PC-3 (cell line): ENCODE measurements at places on chromosomes 11 and 22.

DNA sequence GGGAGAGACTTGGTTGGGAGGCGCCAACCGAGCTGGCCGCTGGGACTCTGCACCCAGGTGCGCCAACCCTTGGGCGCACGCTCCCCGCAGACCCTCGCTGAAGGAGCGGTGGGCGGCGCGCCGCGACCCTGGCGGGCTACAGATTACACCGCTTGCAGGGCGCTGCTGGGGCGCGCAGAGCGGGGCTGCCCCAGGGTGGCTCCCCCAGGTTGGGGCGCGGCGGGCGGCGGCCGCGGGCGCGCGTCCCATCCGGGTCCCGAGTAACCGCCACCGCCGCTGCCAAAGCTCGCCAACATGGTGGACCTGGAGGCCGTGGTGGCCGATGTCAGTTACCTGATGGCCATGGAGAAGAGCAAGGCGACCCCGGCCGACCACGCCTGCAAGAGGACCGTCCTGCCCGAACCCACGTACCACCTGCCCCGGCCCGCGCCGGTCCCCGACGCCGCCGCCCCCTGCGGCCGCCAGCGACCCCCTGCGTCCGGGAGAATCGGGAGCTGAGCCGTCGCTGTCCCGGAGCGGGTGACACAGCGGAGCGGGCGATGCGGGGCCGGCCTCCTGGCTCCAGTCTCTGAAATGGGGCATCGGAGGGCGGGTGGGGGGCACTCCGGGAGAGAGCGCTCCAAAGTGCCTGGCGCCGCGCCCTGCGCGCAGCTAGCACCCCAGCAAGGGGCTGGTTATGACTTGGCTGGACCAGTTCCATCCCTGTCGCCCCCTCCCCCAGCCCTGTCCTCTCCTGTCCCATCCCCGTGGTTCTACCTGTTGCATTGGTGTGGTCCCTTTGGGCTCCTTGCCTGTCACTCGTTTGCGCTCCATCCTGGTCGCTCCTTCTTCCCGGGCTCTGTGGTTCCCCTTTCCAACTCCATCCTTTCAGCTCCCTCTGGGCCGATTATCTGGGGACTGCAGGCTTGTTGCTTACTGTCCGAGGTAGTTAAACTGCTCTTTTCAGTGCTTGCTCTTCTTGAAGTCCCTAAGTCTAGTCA, 143.3 kb upstream of the GRK3 start:
- H3K4me1 ChIP-seq, result no peaks in the 10 kb centered on the region
- no peak overlapping the region for H3K27ac ChIP-seq
- H3K36me3 ChIP-seq, result no peaks in the 10 kb centered on the region
- H3K27me3 ChIP-seq, result no peaks in the 10 kb centered on the region
- H3K4me3 ChIP-seq, result no peak overlapping the region

GRCh38 chr22:38177926-38178604, 3.6 kb downstream of the PLA2G6 start:
- H3K4me3 ChIP-seq, result peak overlapping the region; percentile 50; the same call in 1 of the 2 replicates
- peaks cover 50% of the 10 kb centered on the region for H3K4me1 ChIP-seq
- peak overlapping the region; percentile 97 for H3K27ac ChIP-seq
- no peaks in the 10 kb centered on the region for H3K27me3 ChIP-seq

- H3K27me3 ChIP-seq, result no peaks in the 10 kb centered on the region
- H3K36me3 ChIP-seq, result no peaks in the 10 kb centered on the region
- no peaks in the 10 kb centered on the region for H3K4me1 ChIP-seq
- H3K4me3 ChIP-seq, result no peak overlapping the region
- no peak overlapping the region for H3K27ac ChIP-seq
Observed at GRCh38 chr22:26259510-26259909, 90.2 kb downstream of the SEZ6L start.

GRCh38 chr11:94757037-94757735, 11.0 kb upstream of the AMOTL1 start:
- peaks cover 27% of the 10 kb centered on the region for H3K4me1 ChIP-seq
- no peak overlapping the region for H3K4me3 ChIP-seq
- DNase-seq, result no peak
- no peak overlapping the region for H3K27ac ChIP-seq
- H3K27me3 ChIP-seq, result no peaks in the 10 kb centered on the region
- no peaks in the 10 kb centered on the region for H3K36me3 ChIP-seq

DNA sequence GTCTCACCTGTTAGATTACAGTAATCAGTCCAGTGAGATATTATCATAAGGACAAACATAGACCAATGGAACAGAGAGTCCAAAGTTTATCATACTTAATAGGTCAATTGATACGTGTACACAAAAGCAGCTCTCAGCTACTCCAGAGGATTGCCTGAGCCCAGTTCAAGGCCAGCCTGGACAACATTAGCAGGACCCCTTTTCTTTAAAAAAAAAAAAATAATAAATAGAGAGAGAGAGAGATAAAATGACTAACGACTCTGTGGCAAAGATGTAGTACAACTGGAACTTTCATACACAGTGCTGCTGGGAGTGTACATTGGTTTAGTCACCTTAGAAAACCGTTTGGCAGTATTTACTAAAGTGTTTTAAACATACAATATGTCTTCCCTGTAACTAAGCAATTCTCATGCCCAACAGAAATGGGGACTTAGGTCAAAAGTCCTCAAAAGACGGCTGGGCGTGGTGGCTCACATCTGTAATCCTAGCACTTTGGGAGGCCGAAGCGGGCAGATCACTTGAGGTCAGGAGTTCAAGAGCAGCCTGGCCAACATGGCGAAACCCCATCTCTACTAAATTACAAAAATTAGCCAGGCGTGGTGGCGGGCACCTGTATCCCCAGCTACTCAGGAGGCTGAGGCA, 10.6 kb downstream of the SNX32 start:
- no peaks in the 10 kb centered on the region for H3K4me1 ChIP-seq
- H3K4me3 ChIP-seq, result no peak overlapping the region
- no peaks in the 10 kb centered on the region for H3K36me3 ChIP-seq
- H3K27ac ChIP-seq, result no peak overlapping the region
- no peak for DNase-seq
